Globus pallidus (tissue), 1 donor: ENCODE measurements at places on chromosomes 5 and 9.

- DNase-seq: no peak
Measured at GRCh38 chr5:10676224-10676623, 84.8 kb downstream of the DAP start.

DNA sequence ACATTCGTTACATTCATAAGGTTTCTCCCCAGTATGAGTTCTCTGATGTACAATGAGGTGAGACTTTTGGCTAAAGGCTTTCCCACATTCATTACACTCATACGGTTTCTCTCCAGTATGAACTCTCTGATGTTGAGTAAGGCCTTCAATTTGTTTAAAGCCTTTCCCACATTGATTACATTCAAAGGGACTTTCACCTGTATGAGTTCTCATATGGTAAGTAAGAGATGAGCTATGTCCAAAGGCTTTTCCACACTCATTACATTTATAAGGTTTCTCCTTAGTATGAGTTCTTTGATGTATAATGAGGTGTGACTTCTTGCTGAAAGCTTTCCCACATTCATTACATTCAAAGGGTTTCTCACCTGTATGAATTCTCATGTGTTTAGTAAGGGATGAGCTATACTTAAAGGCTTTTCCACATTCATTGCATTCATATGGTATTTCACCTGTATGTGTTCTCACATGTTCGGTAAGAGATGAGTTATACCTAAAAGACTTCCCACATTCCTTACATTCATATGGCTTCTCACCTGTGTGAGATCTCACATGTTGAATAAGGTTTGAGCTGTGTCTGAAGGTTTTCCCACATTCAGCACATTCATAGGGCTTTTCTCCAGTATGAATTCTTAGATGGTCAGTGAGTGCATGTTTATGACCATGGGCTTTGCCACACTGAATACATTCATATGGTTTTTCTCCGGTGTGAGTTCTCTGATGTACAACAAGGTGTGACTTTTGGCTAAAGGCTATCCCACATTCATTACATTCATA is 13.5 kb downstream of the ZFP37 start:
- DNase-seq: no peak

- no peak for DNase-seq
Measured at GRCh38 chr9:137084526-137084925, 2.3 kb upstream of the MAN1B1 start.

DNA sequence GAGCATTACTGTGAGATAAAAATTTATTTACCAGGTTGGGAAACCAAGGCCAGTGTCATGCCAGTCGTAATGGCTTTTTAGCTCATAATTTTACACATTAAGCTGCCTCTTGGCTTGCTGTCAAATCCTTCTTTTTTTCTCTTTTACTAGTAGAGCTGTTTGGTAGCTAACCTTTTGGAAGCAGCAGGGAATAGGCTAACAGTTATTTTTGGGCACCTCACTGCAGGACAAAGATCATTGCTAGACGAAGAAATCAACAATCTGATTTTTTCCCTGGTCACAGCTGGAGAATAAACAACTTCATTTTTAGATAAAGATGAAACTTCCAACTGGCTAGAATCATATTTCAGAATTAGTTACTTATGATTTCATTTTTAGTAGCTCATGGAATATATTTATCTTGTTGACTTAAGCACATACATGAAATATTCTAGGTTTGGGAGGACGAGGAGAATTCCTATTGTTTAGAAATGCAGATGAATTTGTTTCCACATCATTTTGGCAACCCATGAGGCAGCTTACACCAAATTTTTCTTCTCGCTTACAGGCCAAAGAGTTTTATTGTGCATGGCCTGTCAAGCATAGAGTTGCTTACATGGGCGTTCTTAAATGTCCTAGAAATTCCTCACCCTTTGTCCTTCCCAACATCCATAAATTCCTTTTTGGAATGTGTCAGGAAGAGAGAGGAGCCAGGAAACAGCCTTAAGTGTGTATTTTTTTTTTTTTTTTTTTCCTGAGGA is 19.6 kb downstream of the TNC start:
- DNase-seq: no peak

DNA sequence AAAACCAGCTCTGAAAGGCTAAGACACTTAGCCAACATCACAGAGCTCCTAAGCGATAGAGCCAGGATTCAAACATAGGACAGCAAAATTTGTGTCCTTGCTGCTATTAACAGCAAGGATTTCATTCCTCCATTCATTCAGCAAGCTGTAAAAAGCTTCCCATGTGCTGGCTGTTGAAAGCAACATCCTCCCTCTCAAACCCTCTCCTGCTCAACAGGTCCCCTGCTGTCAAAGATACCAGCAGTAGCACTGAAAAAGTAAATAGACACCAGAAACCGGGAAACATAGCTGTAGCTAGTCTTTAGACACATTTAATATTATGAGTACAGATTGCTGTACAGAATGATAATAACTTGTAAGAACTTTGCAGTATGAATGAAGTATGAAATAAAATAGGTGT is 52.6 kb upstream of the ADAMTSL1 start:
- DNase-seq: no peak

DNA sequence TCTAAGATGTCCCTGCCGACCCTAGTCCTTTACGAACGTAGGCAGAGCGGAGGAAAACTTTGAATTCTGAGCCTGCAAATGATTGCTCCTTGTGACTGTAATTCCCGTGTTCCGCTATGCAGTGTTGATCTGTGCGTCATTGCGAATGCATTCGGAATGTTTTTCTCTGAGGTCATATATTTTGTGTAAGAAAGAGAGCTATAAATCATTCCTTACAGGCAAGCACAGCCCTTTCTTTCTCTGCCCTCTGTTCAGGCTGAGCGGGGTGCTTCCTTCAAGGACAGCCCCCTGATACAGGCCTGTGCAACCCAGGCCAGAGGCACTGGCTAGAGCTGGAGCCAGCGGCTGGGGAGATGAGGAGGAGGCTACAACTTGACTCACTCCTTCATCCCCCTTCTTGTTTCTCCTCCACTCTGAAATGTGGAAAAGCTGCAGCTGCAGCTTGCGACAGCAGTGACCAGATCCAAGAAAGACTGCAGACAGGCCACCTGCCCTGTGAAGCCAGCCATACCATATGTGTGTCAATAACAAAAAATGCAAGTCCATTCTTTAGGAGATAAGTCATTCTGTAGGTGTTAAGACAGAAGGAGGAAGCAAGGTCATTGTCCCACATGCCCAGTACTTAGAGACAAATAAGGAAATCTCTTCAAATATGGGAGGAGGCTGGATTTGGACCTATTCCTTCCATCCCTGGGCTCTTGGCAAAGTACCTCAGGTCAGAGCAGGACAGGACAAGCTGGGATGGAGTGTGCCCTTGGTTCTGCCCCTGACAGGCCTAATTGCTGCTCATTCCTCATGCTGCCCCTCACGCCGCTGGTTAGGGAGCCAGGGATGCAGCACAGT is 345.7 kb upstream of the WWC1 start:
- DNase-seq: no peak

- no peak for DNase-seq
Measured at GRCh38 chr9:21801683-21802417, 586 bp upstream of the MTAP start.

DNA sequence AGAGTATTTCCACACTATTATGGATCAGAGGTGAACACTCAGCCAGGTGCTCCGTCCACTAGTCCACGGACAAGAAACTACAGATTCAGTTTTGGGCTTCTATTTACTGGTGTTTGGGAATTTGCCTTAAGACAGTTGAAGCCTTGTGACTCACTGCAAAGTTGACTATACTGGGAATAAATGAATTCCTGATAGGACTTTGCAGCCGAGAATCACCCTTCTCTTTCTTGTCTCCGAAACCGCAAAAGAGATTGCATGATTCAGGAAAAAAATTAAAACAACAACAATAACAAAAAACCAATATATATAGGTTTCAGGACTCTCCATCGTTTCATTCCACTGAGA is 716 bp downstream of the TMEM171 start:
- DNase-seq: no peak

GRCh38 chr5:9924614-9925013 is 294.5 kb upstream of the TAS2R1 start:
- DNase-seq: peak; percentile 1

GRCh38 chr5:150460781-150461180 is 11.2 kb upstream of the RPS14 start:
- DNase-seq: no peak

DNA sequence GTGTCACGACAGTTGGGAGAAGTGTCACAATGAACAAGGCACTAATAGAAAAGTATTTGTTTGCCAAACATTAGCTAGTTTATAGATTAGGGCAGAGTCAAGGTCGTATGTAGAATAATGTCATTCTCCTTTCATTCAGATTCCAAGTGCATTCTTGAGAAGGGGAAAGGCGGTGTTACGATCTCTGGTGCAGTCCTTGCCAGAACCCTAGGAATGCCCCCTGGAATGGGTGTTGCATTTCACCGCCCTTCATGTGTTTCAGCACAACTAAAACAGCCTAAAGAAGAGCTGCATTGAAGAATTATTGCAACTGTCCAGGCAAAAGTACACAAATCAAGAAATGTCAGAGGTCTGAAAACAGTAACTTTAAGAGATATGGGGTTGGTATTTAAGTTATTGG is 721.0 kb upstream of the WWC1 start:
- DNase-seq: no peak

GRCh38 chr9:18726546-18726945 is 252.6 kb downstream of the ADAMTSL1 start:
- DNase-seq: no peak

- DNase-seq: no peak
Measured at GRCh38 chr5:179302499-179303185, 42.6 kb downstream of the ADAMTS2 start.

DNA sequence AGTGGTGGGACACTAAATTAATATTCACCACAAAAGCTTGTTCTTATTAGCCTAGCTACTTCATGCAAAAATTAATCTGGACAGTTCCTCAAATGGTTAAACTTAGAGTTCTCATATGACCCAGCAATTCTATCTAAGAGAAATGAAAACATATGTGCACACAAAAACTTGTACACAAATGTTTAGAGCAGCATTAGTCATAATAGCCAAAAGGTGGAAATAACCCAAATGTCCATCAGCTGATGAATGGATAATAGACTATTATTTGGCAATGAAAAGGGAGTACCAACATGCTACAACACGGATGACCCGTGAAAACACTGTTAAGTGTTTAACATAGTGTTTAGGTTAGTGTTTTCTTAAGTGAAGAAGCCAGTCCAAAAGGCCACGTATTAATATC is 32.8 kb upstream of the TNIP1 start:
- no peak for DNase-seq

- no peak for DNase-seq
Measured at GRCh38 chr5:175683231-175683630, 25.4 kb downstream of the HRH2 start.

- DNase-seq: no peak
Measured at GRCh38 chr9:4663956-4664355, 1.9 kb downstream of the PLPP6 start.

- peak; percentile 74 for DNase-seq
Measured at GRCh38 chr5:172716796-172717313, 54.1 kb downstream of the DUSP1 start.

DNA sequence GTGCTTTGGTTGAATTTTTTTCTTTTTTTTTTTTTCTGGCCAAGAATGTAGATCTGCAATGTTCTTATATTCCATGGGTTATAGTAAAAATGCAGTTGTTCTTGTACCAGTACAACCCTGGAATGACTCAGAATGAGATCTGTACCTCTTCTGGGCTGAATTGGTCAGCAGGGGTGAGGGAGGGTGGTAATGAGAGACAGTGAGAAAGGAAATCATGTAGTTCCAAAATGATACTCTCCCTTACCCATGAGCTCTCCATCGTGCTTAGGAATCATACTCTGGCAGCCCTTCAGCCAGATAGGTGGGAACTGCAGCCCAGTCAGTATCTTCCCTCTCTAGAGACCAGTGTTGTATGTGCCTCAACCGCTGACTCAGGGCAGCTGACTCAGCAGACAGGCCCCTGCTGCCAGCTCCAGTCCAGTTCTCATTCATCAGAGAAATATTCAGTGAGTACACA is 2.1 kb upstream of the GLIS3 start:
- no peak for DNase-seq

DNA sequence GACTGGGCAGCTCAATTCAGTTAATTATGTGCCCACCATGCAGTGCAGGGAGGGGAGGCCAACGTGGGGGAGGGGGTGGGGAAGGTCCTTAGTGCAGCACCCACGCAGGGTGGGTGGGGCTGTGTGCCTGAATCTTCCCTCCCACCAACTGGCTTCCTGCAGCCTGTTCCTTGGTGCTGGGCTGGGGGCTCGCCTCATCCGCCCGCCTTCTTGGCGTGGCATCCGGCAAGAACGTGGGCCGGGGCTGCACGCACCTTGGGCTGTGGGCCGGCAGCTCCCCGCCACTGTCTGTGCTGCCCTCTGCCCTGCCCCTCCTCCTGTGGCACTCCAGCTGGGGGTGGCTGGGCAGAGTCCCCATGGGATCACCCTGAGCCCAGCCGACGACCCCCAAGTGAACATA is 19.6 kb upstream of the RALGDS start:
- DNase-seq: no peak

DNA sequence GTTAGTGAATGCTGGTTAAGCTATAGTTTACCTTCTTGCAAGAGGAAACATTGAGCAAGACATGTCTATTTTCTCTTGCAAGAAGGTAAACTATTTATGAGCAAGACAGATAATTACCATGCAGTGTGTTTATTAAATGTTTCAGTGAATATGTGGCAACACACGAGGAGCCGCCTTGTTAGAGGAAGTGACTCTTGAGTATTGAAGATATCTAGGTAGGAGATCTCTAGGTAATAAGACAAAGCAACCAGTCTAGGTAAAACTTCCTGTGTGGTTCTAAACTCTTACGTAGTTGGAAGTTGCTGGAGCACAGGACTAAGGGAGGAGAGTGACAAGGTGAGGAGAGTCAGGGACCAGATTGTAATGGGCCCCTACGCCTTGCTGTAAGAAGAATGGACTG is 16.8 kb downstream of the SKP2 start:
- DNase-seq: no peak

DNA sequence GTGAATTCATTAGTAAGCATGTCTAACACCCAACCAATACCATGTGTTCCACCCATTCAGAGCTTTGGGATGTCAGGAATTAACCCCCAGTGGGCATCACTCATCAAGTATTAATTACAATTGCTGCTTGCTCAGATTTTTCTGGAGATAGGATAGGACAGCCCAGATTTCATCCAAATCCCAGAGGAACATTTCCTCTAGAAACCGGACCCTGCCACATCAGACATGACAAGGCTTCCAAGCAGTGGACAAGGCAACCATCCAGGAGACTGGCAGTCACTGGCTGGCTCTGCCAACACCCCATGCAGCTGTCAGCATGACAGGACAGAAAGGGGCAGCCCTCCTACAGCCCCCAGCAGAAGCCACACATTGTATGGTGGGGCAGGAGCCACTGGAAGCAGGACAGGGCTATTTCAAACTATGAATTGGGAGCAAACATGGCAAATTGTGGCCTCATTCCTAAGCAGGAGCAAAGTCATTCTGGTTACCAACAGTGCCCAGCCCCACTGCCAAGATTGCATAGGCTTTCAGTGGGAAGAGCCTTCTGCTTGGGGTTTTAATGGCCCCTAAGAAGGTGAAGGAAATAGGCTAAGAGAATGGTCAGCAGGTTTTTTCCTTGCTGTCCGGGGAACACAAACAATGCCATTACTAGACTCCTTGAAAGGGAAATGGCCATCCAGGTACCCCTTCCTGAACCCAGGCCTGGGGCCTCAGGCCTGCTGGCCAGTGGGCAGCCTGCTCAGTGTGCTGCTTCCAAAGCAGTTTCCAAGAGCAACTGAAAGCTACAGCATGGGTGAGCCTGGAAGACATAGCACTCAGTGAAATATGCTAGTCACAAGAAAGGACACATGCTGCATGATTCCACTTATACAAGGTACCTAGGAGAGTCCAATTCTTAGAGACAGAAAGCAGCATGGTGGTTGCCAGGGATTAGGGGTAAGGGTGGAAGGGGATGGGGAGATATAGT is 294.7 kb upstream of the SLC30A5 start:
- DNase-seq: peak; percentile 38
